T-helper 17 cell (primary cell): ENCODE measurements at places on chromosomes 1 and 21.

GRCh38 chr1:39385067-39385988 lies 106.1 kb upstream of the BMP8A start:
- DNase-seq, result no peak

DNA sequence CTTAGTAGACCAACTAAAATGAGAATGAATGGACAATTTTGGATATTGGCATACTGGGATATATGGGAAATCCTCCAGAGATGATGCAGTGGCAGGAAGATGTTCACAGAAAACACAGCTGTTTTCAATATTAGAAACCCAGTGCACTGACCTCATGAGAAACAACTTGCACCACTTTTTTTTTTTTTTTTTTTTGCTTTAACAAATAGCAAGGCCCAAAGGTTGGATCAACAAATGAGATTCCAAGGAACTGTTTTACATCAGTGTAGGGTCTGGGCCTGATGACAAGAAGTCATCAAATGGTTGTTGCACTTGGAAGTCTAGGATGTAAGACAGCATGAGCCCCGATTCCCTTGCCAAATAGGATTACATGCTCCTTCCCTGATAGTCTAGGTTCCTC lies 110.7 kb downstream of the SLC25A24 start:
- DNase-seq, result no peak

DNA sequence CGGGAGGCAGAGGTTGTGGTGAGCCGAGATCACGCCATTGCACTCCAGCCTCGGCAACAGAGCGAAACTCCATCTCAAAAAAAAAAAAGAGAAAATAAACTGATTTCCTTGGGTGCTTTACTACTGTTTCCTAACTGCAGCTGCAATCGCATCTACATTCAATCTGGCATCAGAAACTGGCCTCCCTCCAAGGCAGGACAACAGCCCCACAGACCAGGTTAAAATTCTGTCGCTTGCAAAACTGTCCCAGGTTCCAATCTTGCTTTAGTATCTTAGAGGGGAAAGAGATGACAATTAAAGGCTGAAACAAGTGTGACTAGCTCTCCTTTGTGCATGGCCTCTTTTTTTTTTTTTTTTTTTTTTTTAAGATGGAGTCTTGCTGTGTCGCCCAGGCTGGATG lies 32.4 kb upstream of the SLC25A33 start:
- DNase-seq, result no peak

GRCh38 chr1:162666006-162666645 lies 33.9 kb downstream of the DDR2 start:
- DNase-seq, result no peak

DNA sequence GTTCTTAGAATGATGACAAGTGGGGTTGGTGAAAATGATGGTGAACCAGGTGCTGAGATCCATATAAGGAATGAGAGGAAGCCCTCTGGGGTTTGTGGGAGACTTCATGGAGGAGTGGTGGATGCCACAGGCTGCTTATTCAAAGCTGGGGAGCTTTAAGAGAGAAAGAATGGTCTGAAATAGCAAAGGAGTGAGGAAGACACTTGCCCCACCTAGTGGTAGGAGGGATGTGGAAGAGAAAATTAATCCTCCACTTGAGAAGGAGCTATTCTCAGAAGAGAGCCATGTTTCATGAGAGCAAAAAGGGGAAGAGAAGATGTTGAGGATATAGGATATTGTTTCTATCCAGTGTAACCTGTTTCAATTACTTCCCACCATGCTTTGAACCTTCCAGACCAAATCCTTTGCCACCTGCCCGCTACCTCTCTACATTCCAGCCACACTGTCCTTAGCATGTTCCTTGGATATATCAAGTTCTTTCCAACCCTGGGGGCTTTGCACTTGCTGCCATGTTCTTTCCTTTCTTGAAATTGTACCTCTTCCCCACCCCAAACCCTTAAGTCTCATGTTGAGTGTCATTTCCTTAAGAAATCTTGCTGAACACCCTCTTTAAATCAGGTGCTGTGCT lies 19.6 kb upstream of the ZNF648 start:
- no peak for DNase-seq

GRCh38 chr1:208192995-208193394 lies 51.2 kb downstream of the PLXNA2 start:
- no peak for DNase-seq

DNA sequence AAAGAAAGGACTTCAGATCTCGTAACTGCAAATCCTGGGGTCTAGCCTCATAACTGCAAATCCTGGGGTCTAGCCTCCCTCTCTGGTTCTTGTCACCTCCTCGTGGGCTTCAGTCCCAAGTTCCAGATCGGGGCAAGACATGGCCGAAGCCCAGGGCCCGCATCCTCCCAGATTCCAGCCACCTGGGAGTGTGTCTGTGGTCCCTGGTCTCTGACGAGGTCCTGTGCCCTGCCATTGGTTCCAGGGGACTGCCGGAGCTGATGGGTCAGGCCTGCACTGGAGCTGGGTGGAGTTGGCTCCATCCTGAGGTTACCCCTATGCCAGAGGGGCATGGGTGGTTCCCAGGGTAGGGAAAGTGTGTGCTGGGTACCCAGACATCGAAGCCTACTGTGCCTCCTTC lies 17.7 kb upstream of the C1orf174 start:
- no peak for DNase-seq

GRCh38 chr1:217482356-217483102 lies 148.4 kb downstream of the GPATCH2 start:
- no peak for DNase-seq

- DNase-seq, result no peak
Observed at GRCh38 chr21:45802956-45803617, 159.6 kb downstream of the PCBP3 start.

DNA sequence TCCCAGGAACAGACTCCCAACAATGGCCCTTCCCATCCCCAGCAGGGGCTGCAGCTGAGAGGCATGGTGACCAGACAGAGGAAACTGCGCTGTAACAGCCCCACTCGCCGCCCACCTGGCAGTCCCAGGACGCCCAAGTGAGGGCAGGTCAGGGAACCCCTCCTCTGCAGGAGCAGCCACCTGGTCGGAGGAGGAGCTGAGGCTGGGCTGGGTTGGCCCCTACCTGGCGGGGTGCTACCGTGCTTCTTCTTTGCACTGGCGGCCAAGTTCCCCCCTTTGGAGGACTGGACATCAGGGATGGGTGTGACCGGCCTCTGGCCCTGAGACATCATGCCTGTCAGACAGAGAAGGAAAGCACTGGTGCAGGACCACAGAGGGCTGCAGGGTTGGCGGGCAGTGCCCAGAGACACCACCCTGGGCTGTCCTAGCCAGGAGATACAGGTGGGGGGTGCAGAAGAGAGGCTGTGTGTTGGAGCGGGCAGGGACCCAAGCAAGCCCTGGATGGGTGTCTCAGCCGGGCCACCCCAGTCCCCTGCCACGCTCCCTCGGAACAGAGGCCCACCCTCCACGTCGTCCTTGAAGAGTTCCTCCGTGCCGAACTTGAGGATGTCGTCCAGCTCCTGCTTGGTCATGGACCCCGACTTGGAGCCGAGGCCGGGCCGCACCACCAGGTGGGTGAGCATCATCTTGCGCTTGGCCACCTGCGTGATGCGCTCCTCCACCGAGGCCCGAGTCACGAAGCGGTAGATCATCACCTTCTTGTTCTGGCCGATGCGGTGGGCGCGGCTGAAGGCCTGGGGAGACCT lies 51.6 kb downstream of the CHD5 start:
- no peak for DNase-seq

DNA sequence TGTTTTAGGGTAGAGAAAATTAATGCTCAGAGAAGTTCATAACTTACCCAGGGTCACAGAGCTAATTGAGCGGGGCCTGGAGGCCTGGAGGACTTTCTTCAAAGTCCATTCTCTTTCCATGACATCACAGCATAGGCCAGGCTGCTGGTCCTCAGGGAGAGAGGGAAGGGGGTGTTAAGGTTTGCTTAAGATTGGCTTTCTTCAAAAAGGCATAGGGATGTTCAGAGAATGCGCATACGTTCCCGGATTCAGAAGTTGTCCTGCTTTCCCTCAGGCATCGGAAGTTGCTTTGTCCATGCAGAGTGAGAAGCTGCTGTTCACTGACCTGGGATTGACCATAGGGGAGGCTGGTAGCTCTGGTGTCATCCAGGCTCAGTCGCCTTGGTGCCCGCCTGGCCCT lies 25.0 kb downstream of the RASSF5 start:
- DNase-seq, result no peak

DNA sequence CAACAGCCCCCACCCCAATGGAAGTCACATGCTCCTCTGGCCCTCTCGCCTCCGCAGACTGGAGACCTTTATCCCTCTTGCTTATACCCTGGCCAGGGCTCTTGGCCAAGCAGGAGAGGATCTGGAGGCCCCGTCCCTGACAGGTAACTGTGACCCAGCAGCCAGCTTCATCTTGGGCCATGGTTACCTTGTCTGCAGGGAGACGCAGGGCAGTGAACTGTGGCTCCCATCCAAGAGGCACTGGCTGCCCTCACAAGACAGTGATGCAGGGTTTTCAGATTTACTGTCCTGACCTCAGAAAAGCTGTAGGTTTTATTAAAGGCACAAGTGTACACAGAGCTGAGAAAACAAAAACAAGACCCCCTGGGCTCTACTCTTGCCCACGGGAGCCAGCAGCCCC lies 96.7 kb upstream of the KLHDC7A start:
- DNase-seq, result no peak

- no peak for DNase-seq
Observed at GRCh38 chr1:92315766-92316599, 17.1 kb downstream of the RPAP2 start.

DNA sequence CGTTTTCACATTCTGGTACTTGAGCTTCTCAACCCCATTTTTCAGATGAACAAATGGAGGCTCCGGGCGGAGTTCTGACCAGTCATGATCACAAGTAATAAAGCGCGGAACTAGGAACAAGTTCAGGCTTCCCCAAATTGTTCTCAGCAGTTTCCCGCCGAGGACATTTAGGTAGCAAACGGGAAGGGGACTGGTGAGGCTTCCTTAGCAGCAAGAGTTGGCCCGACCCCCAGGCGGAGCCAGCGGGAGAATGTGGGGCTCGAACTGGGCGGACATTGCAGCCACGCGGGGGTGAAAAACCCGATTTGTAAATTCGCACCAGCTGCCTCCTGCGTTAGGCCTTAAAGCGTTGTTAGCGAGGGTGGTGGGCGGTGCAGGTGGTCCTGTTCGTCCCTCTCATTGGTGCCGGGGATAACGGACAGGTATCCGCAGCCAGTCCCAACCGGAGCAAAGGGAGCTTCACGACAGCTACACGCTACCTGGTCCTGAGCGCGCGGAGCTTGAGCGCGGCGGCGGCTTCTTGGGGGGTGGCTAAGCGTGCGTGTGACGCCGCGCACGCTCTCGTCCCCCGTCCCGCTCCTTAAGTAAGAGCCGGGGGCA lies 15.3 kb downstream of the SEMA6C start:
- peak; percentile 47 for DNase-seq

DNA sequence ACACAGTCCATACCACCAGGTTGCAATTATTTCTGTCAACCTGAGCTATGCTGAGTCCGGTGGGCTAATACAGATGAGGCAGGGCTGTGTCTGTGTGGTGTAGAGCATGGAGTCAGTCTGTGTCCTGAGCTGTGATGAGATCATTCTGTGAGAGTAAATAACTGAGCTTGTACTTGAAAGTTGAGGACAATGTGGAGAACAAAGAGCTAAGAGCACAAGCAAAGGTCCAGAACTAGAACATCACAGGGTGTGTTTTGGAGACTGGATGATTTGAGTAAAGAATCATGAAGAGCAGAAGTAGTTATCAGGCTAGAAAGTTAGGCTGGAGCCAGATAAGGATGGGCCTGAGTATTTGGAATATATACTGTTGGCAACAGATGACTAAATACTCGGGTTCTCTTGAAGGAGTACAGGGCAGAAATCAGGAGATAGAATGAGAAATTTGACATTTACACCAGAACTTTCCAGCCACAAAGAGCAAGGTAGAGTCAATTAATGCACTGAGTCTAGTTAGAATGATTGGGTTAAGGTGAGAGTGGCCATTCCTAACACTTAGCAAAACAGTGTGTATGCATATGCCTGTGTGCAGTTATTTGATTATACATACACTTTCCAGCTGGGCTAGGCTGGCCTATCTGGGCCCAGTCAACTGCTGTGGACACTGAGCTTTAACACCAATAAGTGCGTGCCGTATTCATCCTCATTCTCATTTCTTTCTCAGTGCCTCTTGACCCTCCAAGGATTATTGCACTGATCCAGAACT lies 48.8 kb downstream of the LEPR start:
- no peak for DNase-seq

DNA sequence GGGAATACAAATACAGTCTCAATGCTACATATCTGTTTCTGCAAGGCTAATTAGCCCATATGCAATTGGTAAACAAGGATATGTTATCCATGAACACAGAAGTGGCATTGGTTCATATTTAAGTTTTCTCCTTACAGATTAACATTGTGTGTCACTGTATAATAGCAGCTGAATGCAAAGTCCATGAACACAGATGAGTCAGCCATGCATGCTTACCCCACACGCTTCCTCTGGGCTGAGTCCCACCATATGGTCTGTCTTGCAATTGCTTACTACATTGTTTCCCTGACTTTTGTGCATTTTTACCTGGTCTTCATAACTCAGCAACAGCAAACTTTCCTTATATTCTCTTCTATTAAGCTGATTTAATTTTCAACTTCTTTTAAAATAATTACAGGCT lies 41.5 kb upstream of the TSNAX start:
- DNase-seq, result no peak

GRCh38 chr1:93196591-93196990 lies 16.1 kb downstream of the CCDC18 start:
- no peak for DNase-seq

DNA sequence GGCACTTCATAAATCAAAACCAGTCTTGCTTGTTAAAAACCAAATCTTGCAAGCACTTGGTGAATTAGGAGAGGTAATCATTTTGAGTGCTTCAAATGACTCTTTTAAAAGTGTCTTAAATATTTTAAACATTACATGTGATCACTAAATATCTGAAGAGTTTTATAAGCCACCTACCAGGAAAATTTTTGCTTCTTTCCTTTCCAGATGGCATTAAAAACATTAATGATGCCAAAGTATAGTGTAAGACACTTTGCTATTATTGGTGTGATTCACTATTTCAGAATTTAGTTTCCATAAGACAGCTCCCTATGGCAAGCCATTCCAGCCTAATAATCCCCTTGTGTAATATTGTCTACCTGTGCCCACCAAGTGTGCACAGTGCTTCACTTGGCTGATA lies 548.8 kb upstream of the ADAMTS5 start:
- DNase-seq, result no peak

DNA sequence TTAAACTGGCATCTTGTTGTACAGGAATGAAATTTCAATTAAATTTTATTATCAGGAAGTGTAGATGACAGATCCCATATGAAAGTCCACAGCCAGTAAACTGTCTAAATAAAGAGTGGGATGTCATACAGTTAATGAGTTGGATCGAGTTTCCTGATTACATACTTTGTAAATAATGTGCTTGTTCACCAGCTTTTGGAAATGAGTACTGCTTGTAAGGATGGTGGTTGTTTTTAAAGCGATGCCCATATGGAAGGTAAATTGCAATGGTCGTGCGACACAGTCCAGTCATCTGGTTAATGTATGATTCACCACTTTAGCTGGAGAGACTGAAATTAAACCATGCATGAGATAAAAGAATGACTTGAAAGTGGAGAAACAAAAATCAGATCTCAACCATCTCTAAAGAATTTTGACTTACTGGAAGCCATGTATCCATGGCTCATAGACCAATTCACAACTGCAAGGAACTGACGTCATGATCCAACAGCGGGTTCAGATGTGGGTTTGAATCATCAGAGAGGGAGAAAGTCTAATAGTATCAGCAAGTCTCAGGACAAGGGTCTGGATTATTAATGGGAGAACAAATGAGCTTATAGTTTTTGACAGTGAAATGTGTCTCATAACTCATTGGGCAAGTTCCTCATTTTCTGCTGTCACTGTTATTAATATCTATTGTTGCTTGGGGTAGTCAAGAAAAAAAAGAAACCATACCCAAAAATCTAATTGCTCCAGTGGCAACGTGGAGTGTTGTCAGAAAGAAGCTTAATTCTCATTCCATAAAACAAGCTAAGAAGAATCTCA lies 49.0 kb downstream of the MAP10 start:
- no peak for DNase-seq
